ENCODE measurements at places on chromosomes 4 and X. TPM values are rescaled to one million over a fixed set of nuclear protein-coding genes. Genes with fewer than 3 reads are reported as not detected.

GRCh38 chrX:132968296-132968949 lies 10.0 kb upstream of the HS6ST2 start:
- DNase-seq: no peak

GRCh38 chr4:162841753-162842152 lies 324.9 kb downstream of the NAF1 start:
- DNase-seq: no peak

- no peak for DNase-seq
These were observed 221.3 kb downstream of the PPP3CA start for GRCh38 chr4:101126059-101126458.

OTUD6A gene
- not detected for total RNA-seq

DNA sequence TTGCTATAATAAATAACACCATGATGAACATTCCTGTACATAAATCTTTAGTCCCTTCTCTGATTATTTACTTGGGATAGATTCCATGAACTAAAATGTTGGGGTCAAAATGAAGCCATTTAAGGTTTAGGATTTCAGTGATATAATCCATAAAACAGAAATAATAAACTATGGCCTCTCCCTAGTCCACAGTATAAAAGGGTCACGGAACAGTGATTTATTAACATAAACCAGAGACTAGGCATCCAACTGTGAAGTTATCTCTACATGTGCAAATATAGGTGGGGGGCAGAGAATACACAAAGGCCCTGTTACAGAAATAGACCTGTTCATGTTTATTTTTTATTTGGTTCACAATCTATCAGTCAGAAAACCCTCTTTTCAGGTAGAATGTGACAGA lies 499.1 kb upstream of the SLIT2 start:
- DNase-seq: no peak

Data from T-cell (primary cell).